ENCODE measurements at places on chromosomes 6 and 20. TPM values are rescaled to one million over a fixed set of nuclear protein-coding genes. Genes with fewer than 3 reads are reported as not detected.

- DNase-seq: no peak
These were observed 125.8 kb upstream of the ENPP5 start for GRCh38 chr6:46296586-46296985.

The FAM209B gene
- not detected for total RNA-seq

DNA sequence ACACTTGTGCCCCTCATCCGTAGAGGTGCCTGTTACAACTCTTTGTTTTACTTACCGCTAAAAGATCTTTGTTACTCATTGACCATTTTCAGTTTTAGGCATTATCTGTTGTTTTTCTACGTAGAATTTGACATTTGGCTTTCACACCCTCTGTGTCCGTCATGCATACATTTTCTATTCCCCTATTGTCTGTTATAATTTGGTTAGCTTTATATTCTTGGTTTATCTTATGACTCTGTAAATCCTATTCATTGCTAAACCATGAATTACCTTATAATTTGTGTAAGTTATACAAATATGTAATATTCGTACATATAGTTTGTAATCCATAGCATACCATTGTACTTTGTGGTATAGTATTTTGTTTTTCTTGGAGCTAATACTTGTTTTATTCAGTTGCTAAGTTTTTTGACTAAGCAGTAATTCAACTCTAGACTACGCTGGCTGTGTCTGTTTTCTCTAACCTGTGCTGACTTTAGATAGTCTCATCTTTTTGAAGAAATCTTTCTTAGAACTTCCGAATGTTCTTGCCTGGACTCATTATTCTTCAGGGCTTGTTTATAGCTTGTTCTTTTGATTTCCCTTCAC is 21.8 kb downstream of the CDC5L start:
- no peak for DNase-seq

DNA sequence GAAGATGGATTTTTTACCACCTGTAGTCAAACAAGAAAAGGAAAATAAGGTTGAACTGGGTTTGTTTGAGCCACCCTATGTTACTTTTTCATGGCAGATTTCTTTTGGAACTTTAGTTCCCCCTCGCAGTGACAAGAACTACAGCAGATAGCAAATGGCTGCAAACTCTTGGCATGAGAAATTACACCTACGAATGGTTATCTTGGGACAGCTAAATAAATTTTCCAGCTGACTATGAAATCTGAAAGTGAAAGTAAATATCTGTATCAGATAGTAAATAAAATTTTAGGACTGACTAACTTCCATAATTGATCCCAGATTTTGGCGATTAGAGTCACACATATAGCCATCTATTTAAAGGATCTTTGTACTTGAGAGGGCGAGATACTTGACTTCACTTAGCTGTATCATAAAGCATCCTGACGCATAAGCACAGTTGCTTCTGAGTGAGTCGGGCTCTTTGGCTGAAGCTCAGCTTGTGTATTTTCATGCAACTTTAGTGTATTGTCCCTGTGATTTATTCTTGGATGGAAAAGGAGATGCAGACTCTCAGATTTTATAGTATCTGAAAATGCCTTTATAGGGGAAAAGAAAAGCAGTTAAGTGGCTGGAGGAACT is 125.3 kb upstream of the B3GAT2 start:
- DNase-seq: peak; percentile 63

DNA sequence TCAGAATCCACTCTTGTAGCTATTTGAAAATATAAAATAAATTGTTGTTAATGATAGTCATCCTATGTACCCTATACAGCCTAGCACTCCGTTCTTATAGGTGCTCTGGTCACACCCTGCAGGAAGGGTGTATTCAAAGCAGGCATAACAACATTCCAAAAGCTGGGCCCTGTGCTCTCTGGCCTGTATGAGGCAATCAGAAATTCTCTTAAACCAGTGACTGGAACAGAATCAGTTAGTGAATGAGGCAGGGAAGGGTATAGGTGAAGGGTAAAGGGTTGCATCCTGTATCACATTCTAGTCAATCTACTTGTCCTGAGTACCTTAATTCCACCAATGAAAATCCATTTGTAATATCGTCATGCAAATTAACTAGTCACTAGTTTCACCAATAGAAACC is 154.5 kb upstream of the ZNF217 start:
- no peak for DNase-seq

GRCh38 chr20:17590245-17590644 is 20.4 kb downstream of the DSTN start:
- DNase-seq: no peak

The SLC32A1 gene
- total RNA-seq: not detected

DNA sequence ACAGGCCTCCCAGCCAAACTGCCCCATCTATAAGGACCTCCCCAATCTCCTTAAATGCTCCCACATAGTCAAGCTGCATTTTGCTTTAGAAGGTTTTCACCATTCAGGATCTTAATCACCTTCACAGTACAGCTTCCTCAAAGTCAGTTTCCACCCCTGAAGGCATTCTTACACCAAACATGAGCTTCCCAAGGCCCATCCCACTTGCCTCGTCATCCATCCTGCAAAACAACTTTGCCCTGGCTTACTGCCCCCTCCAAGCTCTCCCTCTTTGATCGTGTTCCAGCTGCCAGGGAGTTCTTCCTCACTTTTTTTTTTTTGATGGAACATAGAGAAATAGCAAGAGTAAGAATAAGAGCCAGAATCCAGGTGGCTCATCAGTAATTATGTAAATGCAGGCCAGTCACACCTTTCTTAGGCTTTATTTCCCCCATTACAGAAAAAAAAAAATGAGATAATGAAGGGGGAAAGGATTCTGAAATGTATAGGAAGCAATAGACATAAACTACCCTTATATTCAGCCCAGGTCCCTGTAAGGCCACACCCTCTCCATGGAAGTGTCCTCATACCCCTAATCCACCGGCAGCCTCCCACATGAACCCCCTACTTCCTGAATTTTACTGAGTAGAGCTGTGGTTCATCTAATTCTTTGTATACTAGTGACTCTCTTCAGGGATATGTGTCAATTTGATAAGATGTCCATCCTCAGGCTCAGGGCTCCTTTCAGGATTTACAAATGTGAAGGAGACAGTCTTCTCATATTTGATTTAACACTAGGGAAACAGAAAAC is 12.7 kb downstream of the TRIM27 start:
- DNase-seq: no peak

DNA sequence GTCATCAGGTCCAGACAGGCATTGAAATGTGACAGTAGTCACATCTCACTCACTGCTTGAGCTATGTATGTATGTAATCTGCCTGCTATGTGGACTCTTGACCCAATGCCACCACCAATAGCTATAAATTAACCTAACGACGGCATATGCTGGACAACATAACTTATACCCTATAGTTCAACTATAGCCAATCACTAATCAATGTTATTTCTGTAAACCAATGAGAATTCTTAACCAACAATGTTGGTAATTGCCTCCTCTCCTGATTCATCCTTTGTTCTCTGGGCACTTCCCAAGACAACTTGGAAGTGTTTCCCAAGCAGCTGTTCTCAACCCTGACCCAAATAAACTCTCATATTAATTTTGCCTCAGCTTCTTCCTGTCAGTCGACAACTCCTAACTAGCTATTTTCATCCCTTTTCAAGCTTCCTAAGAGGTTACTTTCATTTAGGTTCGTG is 24.1 kb upstream of the SERPINB1 start:
- peak; percentile 76 for DNase-seq

- DNase-seq: no peak
These were observed 3.3 kb downstream of the PCIF1 start for GRCh38 chr20:45937765-45938164.

DNA sequence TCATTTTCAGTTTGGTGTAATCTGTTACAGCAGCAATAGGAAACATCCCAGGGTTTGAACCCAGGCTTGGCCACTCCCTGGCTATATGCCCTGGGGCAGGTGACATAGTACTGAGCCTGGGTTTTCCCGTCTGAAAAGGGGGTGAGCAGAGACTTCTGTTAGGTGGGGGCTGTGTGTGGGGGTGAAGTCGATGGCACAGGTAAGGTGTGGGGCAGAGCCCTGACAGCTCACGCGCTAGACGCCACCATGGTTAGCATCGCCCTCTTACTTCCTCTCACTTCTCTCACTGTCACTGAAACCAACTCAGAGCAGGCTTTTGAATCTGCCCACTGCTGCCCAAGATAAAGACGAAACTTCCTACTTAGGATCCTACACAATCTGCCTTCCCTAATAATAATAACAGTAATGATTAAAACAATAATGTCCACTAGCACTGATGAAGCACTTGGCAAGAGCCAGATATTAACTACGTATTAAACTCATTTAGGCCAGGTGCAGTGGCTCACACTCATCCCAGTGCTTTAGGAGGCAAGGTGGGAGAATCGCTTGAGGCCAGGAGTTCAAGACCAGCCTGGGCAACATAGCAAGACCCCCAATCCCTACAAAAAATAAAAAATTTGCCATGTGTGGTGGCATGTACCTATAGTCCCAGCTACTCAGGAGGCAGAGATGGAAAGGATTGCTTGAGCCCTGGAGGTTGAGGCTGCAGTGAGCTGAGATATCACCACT is 117.9 kb upstream of the PTPN1 start:
- DNase-seq: no peak

GRCh38 chr20:6863798-6864201 is 96.3 kb downstream of the BMP2 start:
- no peak for DNase-seq

DNA sequence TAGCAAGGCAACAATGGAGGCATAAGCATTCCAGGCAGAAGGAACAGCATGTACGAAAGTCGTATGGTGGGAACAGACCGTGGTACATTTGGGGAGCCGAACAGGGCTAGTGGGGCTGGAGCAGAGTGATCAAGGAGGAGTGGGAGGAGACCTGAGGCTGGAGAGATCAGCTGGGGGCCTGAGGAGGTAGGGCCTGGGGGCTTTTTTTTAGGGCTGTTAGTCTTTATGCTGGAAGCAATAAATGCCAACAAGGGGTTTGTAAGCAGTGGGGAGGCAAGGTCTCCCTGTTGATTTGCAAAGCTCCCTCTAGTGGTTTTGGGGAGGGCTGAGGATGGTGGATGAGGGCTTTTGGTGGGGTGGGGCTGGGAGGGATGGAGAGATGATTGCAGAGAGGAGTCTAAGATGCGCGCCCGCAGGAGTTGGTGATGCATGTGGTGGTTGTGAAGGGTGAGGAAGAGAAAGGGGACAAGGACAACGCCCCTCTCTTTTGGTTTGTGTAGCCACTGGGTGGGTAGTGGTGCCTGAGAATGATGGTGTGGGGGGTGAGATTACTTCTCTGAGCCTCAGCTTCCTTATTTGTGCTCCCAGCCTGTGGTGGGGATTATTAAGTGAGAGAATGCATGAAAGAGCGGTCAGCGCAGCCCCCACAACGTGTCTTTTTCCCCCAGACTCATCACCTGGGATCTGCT is 74.1 kb upstream of the TOX2 start:
- peak; percentile 36 for DNase-seq

GRCh38 chr6:152378169-152378568 is 259.0 kb downstream of the SYNE1 start:
- DNase-seq: peak; percentile 67

GRCh38 chr20:16944745-16945144 is 196.6 kb downstream of the OTOR start:
- DNase-seq: no peak

GRCh38 chr6:28789553-28790083 is 134.2 kb downstream of the TRIM27 start:
- peak; percentile 68 for DNase-seq

DNA sequence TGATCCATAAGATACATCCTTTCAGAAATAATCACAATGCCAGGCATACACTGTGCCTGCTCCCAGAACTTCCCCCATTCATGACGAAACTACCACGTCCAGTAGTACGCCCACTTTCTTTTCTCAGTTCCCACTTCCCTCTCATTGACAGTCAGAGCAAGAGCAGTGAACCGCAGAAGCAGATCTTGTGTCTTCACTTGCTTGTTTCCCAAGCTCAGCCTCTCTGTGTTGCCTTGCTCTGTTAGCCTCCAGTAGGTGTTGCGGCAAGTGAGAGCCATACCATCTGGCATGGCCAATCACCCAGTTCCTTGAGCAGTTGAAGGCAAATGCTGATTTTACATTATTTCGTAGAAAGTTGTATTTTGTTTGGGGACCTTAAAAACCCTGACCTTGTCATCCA is 11.7 kb downstream of the UST start:
- no peak for DNase-seq

GRCh38 chr20:64044484-64045247 is 4.8 kb downstream of the SOX18 start:
- DNase-seq: peak; percentile 46

The ANKS1A gene
- 13.4 TPM for total RNA-seq

GRCh38 chr6:54690596-54690995 is 156.0 kb upstream of the FAM83B start:
- no peak for DNase-seq

- DNase-seq: no peak
These were observed 12.4 kb upstream of the MYLK2 start for GRCh38 chr20:31806564-31807355.

DNA sequence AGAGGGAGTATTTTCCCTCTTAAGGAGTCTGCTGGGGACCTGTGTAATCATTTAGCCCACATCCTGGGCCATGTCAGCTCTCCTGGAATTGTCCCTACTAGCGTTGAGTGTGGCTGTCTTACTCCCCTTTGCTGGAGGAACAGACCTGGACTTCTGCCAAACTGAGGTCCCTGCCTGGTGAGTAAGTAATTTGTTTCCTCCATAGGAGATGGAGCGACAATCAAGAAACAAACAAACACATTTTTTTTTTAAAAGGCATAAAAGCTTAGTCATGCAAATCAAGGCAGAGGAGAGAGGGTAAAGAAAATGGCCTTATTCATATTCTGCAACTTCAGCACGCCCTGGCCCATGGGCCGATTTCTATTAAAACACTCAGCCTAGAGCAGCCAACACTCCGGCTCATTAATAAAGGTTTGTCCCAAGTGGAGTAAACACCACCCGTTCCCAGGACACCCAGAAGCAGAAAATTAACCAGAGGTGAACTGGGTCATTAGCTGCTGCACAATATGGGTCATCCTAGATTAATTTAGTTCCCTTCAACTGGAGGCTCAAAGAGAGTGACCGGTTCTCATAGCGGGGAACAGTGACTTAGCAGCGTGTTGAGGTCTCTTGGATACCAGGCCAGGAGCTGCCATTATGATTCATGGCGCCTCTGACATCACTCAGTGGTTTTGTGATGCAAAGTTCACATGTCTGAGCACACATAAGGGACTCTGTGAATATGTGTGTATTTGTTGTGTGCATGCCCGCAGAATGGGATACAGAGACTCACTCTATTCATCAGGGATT is 165.0 kb upstream of the SULF2 start:
- DNase-seq: no peak

The TXLNB gene
- 1.2 TPM for total RNA-seq

The CLVS2 gene
- total RNA-seq: under 0.01 TPM

DNA sequence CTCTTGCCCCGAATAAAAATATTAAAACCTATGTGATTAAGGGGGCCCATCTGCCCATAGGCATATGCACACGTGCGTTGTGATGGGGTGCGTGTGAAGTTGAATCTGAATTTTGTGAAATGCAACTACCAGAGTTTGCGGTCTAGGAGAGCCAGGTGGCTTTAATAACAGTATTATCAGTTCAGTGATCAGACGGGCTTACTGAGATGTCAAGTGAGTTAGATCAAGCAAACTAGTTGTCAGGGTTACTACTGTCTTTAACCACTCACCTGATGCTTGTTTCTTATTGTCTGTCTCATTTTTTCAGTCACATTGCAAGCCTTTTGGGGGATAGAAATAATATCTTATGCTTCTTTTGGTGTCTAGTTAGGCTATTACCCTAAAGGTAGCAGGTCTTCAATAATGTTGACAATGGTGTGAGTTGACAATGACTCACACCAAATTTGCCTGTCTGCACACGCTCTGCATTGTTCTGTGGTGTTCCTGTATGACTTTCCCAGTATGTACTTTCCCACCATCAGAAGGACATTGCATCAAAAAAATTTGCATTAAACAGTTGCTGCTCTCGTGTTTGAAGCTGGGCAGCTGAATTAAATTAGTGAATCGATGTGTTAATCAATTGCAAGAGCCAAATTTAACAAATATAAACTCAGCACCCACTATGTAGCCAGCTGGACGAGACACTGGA is 103.1 kb upstream of the NAA20 start:
- peak; percentile 67 for DNase-seq

The FUT9 gene
- not detected for total RNA-seq
